ENCODE measurements at places on chromosomes 3 and 15. TPM values are rescaled to one million over a fixed set of nuclear protein-coding genes. Genes with fewer than 3 reads are reported as not detected.
A peak's percentile ranks its signal among the peaks of the same experiment; 100 is the strongest.

- no peaks in the 10 kb centered on the region for H3K4me1 ChIP-seq
- no peak overlapping the region for H3K4me3 ChIP-seq
- H3K27me3 ChIP-seq: no peaks in the 10 kb centered on the region
Observed at GRCh38 chr3:175015056-175015635, 156.0 kb downstream of the NAALADL2 start.

DNA sequence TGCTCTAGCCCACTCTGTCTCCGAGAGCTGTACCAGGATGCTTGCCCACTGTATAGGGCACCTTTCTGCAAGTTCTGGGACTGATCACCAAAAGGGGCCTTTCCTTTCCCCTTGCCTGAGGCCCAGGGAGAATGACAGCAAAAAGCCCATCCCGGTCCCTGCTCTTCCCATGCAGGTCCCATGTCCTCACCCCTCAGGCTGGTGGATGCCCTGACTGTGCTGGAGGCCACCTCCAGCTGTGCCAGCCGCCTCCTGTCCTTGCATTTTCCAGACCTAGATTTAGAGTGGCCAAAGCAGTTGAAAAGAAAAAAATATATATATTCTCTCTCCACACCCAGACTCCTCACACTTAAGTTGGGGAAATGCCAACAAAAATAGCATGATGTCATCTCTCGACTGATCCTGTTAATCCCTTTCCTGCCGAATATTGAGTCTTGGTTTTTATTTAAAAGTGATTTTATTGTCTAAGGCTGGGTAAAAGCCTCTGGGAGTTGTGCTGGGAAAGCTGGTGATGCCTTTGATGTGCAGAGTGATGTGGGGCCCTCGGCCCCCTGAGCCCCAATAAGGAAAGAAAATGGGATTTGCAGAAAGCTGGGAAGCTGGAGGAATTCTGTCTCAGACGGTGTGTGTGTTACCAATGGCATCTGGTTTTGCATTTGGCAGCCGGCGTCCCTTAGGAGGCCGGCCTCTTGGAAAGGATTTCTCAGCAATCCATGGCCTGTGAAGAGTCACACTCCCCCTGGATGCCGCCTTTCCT is 29.3 kb upstream of the TPM1 start:
- no peak overlapping the region for H3K27ac ChIP-seq
- no peaks in the 10 kb centered on the region for H3K27me3 ChIP-seq
- no peak for DNase-seq
- no peaks in the 10 kb centered on the region for H3K4me1 ChIP-seq

DNA sequence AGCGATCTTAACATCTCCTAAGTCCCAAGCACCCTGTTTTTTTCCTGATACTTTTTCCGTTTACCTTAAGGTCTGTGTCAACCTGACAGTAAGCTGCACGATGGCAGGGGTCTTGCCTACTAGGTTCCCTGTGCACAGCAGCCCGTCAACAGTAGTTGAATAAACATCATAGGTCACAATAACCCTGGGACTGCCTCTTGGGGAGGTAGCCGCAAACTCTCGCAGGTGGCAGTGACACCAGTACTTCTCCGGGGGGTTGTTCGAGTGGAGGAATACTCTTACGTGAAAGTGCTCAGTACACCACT is 365 bp upstream of the PDCD6IP start:
- peak overlapping the region; percentile 86 for H3K27ac ChIP-seq
- H3K27me3 ChIP-seq: no peaks in the 10 kb centered on the region

Gene DPPA2
- not detected for total RNA-seq

Gene LRTM1
- not detected for total RNA-seq

Gene NR1D2
- 51.0 TPM for total RNA-seq

Gene CLRN1
- total RNA-seq: not detected
